ENCODE measurements at places on chromosomes 3 and 15.

- no peak for DNase-seq
These were observed 392.4 kb upstream of the ALCAM start for GRCh38 chr3:104974316-104974715.

DNA sequence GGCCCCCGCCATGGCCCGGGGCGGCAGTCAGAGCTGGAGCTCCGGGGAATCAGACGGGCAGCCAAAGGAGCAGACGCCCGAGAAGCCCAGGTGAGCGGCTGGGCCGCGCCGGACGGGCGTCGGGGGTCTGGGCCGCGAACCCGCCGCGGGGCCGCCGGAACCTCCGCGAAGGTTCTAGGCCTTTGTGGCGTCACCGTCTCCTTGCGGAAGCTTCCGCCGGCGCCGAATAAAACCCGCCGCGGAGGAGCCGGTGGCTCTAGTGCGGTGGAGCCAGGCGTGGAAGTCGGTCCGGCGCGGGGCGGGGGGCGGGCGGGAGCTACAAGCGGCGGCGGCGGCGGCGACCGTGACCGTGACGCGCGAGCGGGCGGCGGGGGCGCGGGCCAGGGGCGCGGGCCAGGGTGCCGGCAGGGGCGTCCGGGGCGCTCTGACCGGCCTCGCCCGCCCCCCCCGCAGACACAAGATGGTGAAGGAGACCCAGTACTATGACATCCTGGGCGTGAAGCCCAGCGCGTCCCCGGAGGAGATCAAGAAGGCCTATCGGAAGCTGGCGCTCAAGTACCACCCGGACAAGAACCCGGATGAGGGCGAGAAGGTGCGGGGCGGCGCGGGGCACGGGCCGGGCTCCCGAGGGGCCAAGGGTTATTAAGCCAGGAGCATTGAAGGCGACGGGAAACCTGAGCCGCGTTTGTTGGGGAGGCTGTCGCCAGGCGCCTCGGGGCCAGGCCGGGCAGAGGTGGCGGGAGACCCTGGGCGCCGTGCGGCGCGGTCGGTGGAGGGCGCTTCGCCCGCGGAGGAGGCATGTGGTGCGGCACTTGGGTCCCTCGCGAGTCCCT, at the start of gene DNAJA4:
TSS of gene DNAJA4 (plus strand) at position 259 of the 833 bp plus-strand sequence. CDS start at position 461, 202 bp downstream.
- DNase-seq = no peak

- DNase-seq = no peak
These were observed 39.9 kb upstream of the CCNL1 start for GRCh38 chr3:157199841-157200240.

DNA sequence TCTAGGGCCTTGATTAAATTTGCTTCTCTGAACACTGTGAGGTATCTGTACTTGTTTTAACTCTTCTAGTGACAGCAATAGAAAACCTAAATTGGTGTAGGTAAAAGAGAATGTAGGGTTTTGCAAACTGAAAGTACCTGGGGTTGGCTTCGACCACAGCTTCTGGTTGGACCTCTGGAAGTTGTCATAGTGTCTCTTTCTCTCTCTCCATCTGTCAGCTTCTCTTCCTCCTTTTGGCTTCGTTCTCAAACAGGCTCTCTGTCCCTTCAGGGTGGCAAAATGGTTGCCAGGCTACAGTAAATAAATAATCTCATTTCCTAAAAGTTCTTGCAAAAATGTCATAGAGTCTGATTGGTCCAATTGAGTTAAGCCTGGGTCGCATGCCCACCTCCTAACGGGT, 149.3 kb upstream of the CTDSPL start:
- DNase-seq = no peak

GRCh38 chr3:100465892-100466777, 26.3 kb upstream of the TMEM45A start:
- DNase-seq = no peak

Measured in mesenteric fat pad (tissue), 1 donor.